ENCODE measurements at places on chromosomes 1 and 21. TPM values are rescaled to one million over a fixed set of nuclear protein-coding genes. Genes with fewer than 3 reads are reported as not detected.

Gene EIF4G3
- 32.9 TPM for total RNA-seq

Gene WDR64
- not detected for total RNA-seq

Gene BMP8A
- 0.30 TPM for total RNA-seq

Gene SLC25A44
- total RNA-seq: 38.1 TPM

Gene FRRS1
- total RNA-seq: 2.2 TPM

Gene TRABD2B
- not detected for total RNA-seq

Gene LMX1A
- total RNA-seq: not detected

Gene CADM3
- not detected for total RNA-seq

Gene NCDN
- total RNA-seq: 42.4 TPM

Gene KRTAP6-2
- total RNA-seq: not detected

Gene CAPN9
- not detected for total RNA-seq

Gene DCST1
- total RNA-seq: not detected

GRCh38 chr1:199815947-199816346, 211.6 kb upstream of the NR5A2 start:
- ATAC-seq: no peak

- ATAC-seq: no peak
These were observed 44.9 kb downstream of the PCSK9 start for GRCh38 chr1:55084257-55084656.

DNA sequence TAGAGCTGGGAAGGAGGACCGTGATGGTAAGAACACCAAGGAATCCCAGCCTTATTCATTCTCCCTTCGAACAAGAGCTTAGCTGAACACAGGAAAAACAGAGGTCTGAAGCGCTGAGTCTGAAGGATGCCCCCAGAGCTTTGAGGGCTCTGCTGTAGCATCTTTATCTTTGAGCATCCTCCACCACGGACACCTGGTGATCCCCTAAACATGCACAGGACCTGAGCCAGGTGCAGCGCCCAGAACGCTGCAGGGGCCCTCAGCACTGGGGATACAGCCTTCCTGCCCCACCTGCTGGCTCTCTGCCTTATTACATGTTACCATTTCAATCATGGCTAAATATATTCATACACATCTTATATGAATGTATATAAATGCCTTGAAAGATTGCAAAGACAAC, 7.7 kb upstream of the GPATCH4 start:
- ATAC-seq: peak; percentile 74

DNA sequence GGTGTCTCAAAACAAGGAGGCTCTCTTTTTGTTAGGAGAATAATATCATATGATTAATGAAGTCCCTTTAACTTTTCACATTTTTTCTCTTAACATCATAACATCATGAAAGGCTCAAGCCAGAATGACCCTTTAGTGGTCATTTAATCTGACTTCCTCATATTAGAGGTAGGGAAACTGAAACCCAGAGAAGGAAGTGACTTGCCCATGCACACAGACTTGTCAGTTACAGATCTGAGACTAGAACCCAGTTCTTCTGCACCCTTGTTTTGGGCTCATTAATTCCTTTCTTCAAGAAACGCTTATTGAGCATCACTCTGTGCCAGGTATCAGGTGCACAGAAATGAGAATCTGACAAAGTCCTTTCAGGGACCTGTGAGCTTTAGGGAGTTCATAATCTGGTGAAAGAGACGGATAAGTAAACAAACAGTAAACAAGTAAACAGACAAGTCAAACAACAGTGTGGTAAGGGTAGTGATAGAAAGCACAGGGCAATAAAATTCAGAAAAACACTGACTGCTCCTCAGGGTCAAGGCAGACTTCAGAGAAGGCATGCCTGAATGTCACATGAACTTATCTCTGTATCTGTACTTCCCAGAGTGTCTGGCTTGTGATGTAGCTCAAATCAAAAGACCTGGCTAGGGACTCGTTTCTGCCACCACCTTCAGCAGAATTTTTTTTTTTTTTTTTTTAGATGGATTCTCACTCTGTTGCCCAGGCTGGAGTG, 38.3 kb upstream of the OSBPL9 start:
- no peak for ATAC-seq

GRCh38 chr1:14811573-14811972, 213.1 kb downstream of the KAZN start:
- ATAC-seq: no peak

GRCh38 chr1:240691909-240692705, 80.2 kb upstream of the GREM2 start:
- no peak for ATAC-seq

DNA sequence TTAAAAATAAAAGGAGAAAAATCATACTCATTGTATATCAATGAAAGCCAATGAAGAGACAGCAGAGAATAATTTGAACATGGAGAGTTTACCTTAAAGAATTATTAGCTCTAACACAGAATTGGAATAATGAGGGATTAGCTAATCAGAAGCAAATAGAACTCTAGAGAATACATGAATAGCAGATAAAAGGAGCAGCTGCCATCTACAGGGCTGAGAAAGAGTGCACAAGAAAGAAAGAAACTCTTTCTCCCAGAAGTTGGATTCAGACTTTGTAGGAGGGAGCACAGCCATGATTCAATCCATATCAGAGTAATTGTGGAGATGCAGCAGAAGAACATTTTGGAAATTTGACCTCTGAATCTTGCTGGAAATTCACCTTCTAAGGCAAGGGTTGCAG, 1171.2 kb downstream of the PLA2G4A start:
- no peak for ATAC-seq

GRCh38 chr1:205124726-205125125, 2.9 kb upstream of the RBBP5 start:
- no peak for ATAC-seq

DNA sequence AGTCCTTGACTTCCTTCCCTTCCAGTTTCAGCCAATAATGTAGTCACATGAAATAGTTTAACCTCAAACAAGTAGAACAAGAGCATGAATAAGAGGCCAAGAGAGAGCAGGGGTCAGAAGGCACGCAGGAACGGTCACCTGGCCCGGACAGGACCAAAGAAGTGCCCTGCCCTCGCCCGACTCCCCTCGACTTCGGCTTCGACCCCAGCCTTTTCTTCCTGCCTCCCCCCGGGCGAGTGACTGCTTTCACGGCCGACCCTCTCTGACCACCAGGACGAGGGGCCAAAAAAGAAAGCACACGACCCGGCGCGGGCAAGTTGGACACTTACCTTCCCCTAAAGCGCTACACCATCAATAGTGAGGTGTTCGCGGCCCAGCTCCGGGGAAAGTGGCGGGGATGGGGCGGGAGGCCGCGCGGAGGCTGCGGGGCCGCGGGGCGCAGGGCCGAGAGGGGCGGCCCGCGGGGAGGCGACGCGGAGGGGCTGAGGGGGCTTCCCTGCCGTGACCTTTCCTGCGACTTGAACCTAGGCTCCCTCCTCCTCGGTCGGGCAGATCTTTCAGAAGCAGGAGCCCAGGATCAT, 519 bp downstream of the RERE start:
- peak; percentile 42 for ATAC-seq

DNA sequence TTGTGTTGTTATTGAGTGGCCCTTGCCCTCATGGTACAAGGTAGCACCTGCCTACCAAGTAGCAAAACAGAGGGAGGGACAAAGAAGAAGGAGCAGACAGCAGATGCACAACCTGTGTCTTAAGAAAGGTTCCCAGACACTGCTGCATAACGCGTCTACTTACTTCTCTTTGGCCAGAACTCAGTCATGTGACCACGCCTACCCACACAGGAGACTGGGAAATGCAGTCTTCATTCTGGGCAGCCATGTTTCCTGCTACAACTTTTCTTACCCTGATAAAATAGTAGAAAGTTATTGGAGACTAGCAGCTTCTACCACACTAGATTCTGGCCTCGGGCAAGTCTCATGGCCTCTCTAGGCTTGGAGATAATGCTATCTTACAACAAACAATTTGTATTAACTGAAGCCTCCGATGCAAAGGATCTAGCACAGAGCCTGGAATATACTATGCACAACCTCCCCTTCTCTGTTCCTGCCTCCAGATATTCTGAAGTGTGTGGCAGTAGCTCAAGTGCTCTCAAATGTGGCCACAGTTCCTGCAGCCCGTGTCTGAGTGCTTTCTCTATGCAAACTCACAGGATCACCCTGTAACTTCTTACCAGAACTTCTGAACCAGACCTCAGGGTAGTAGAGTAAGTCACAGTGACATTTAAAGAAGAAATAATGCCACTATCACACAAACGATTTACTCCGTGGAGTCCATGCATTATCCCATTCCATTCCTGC, 34.1 kb upstream of the BTG2 start:
- ATAC-seq: peak; percentile 49

DNA sequence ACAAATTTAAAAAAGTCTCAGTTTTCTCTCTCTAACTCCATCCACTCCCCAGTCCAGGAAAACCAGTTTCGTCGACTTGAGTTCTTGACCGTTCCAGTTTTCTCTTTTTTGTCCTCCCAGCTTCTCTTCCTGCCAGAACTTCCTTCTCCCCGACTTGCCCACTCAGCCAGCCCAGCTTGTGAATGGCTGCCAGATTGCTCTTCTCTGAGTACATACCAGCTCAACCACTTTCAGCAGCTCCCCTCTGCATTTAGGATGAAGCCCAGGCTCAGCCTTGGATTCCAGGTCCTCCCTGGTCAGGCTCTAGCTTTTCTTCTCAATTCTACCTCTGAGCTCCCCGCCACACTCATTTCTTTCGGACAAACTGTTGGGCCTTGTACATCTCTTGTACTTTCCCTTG, 1.4 kb downstream of the DIO1 start:
- ATAC-seq: no peak

GRCh38 chr1:233065685-233066084, 115.3 kb downstream of the NTPCR start:
- ATAC-seq: no peak

- ATAC-seq: no peak
These were observed 27.5 kb downstream of the DMBX1 start for GRCh38 chr1:46517010-46517600.

DNA sequence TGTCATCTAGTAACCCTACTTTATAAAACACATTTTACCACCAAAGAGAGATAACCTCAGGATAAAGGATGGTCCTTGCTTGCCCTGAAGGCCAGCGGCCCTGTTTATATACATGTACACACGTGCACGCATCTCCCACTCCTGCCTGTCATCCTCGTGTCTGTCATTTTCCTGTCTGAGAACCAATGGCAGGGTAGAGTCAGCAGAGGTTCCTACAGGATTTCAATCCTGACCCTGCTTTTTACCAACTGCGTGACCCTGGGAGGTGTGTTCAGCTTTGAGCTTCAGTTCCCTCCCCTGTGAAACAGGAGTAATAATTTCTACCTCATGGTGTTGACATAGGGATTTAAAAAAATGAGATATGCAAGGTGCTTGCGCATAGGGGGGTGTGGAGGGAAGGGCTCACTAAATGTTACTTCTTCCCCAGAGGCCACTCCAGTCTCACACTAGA, 12.3 kb upstream of the RASSF5 start:
- ATAC-seq: no peak

- ATAC-seq: peak; percentile 96
These were observed 450.7 kb downstream of the PTPRC start for GRCh38 chr1:199089393-199090122.

GRCh38 chr1:158978730-158979129, 31.0 kb upstream of the IFI16 start:
- peak; percentile 43 for ATAC-seq

DNA sequence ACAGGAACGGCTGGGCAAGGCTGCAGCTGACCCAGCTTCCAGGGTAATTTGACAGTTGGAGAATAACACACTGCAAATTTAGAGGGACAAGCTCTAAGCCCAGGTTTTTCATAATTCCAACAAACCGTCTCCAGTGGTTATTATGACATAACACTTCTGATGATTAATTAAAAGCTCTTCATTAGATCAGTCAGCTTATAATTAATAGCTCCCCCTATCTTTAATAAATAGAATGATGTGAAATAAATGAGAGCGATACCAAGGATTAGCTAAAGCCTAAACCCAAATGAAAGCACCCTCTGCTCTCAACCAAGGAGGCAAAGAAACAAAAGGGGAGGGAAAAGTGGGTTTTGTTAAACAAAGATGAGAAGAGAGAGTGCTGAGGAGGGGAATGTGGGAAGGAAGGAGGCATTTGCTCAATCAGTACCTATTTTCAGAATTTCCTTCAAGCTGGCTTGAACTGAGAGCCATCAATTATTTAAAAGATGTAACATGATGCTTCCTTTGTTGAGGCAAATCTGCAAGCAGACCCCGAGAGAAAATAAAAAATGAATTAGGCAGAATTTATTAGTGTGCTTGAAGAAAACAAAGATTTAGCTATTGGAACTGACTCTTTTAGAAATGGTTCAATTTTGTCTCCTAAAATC, 221.8 kb upstream of the ESRRG start:
- no peak for ATAC-seq

- ATAC-seq: no peak
These were observed 807 bp downstream of the CEP85 start for GRCh38 chr1:26234644-26235370.

- ATAC-seq: peak; percentile 61
These were observed 65.8 kb upstream of the PRKACB start for GRCh38 chr1:84078108-84078841.
